Fibroblast of skin of back (primary cell): ENCODE measurements at places on chromosomes 3 and 15.

DNA sequence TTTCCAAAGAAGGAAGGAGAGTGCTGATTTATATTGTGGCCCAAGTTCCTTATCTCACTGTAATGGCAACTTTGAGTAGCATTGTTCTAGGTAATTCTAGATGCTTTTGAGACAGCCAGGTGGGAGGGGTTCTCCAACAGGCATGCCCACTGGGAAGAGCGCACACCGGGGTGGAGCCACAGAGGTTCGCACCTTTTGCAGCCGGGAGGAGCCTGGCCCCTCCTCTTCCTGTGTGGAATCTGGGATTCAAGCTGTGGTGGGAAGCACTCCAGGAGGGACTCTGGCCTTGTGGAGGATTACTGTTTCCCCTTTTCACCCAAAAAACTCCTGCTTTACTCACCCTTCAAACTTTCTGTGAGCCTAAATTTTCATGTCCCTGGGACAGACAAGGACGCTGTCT, 53.1 kb downstream of the CFAP20DC start:
- no peak for DNase-seq

GRCh38 chr3:142509079-142509478, 61.2 kb upstream of the XRN1 start:
- no peak for DNase-seq

- DNase-seq = no peak
These were observed 79.3 kb upstream of the SEC13 start for GRCh38 chr3:10400050-10400748.

DNA sequence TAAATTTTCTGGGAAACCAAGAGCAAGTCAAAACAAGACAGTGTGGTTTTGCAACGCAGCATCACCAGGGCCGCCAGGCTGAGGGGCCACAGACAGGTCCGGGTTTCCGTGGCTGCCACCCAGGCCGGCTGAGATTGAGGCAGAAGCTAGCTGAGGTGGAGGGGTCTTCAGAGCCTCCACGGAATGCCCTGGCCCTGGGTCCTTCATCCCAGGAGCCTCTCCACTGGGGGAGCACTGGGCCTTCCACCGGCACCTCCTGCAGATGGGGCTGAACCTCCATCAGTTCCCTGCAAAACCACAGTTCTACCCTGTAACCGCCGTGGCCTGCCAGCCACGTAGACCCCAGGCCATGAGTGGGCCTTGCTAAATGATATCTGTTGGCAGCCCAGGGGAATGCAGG, 152.7 kb downstream of the CHSY1 start:
- DNase-seq = no peak

GRCh38 chr15:38605744-38606143, 41.1 kb upstream of the RASGRP1 start:
- no peak for DNase-seq

DNA sequence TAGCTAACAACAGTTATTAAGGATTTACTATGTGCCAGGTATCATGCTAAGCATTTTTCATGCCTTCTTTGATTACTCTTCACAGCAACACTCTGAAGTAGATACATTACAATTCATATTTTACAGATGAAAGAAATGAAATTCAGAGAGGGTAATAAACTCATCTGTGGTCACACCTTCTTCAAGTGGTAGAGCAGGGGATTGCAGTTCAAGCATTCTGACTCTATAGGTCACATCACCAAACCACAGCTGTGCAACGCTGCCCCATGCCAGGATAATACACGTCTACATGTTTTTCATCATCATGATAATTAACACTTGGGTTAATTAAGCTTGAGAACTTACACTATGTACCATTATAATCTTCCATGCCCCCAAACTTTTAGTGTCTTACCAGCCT, 98.5 kb downstream of the LRRC3B start:
- DNase-seq = no peak

DNA sequence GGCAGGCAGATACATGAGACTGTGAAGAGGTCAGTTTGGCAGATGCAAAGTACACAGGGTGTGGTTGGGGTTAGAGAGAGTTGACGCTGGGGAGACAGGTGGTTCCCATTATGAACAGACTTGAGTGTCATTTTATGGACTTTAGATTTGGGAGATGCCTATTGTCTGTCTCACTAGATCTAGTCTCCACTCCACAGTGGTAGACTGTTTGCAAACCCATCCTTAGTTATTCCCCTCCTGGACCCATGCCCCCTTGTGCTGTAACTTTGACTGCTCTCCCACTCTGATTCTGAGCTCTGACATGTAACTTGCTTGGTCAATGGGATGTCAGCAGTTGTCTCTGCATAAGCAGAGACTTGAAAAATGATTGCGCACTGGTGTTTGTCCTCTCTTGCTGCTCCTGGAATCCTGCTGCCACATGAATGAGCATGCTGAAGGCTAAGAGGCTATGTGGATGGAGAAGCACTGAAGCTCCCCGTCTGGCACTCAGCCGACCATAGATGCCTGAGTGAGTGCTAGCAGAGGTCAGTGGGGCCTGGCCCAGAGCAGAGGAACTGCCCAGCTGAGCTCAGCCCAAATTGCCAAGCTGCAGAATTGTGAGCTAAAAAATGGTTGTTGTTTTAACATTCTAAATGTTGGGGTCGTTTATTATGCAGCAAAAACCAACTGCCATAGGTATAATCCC, 88.2 kb downstream of the FAM43A start:
- DNase-seq = no peak

DNA sequence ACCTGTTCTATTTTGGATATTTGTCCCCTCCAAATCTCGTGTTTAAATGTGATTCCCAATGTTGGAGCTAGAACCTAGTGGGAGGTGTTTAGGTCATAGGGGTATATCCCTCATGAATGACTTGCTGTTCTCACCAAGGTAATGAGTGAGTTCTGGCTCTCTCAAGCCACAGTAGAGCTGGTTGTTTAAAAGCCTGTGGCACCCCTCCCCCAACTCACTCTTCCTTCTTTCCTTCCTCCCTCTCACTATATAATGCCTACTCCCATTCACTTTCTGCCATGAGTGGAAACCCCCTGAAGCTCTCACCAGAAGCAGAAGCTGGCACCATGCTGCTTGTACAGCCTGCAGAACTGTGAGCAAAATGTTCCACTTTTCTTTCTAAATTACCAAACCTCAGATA, 341.1 kb downstream of the SI start:
- DNase-seq = no peak

- DNase-seq = no peak
These were observed 27.0 kb downstream of the ATRIP start for GRCh38 chr3:48473617-48473952.

DNA sequence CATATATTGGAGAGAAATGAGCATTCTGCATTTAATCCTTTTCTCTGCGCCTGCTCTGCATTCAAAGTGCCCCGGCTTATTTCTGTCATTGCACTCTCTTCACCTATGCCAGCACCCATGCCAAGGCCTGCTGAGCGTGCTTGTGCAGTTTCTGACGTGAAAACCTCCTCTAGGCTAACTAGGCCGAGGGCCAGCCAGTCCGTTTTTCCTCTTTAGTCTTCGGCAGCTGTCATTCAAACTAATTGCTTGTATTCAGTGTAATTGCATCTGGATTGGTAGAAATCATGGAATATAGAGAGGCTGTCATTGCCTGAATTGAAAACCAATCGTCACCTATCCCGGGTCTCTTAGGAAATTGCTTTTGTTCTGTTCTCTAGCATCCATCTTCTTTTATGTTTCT, 94.0 kb downstream of the ARPP21 start:
- DNase-seq = no peak
